Activated CD4-positive, alpha-beta T cell treated with anti-CD3 and anti-CD28 coated beads for 4 hours (primary cell): ENCODE measurements at places on chromosomes 7 and 10.

DNA sequence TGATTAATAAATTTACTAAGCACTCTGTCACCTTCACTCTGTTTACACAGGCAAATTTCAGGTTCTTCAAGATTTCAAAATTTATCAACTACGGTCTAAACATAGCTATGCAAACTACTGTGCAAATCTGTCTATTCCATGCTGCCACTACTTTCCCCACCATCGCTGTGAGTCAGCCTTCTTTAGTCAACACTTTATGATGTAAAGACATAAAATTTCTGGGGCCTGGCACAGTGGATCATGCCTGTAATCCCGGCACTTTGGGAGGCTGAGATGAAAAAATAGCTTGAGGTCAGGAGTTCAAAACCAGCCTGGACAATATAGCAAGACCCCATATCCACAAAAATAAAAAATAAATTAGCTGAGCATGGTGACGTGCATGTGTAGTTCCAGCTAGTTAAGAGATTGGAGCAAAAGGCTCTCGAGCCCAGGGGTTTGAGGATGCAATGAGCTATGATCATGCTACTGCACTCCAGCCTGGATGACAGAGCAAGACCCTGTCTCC lies 42.6 kb downstream of the CNOT4 start:
- no peak for DNase-seq

DNA sequence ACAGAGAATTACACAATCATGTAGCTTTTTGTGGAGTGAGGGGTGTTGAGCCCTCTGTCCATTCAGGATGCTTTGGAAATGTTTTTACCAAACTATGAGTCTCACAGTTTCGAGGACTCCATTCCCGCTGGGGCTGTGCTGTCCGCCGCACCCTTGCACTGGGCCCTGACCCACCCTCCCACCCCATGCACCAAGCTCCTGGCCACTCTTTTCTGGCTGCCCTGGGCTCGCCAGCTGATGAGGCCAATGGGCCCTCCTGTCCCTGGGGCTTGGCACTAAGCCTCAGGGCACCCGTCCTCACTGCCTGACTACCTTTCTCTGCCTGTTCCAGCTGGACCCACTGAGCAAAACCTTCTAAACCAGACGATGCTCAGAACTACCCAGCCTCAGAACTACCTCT lies 332.1 kb downstream of the PTPRN2 start:
- DNase-seq = no peak

- DNase-seq = no peak
These were observed 314.8 kb upstream of the GRM3 start for GRCh38 chr7:86328801-86329433.

DNA sequence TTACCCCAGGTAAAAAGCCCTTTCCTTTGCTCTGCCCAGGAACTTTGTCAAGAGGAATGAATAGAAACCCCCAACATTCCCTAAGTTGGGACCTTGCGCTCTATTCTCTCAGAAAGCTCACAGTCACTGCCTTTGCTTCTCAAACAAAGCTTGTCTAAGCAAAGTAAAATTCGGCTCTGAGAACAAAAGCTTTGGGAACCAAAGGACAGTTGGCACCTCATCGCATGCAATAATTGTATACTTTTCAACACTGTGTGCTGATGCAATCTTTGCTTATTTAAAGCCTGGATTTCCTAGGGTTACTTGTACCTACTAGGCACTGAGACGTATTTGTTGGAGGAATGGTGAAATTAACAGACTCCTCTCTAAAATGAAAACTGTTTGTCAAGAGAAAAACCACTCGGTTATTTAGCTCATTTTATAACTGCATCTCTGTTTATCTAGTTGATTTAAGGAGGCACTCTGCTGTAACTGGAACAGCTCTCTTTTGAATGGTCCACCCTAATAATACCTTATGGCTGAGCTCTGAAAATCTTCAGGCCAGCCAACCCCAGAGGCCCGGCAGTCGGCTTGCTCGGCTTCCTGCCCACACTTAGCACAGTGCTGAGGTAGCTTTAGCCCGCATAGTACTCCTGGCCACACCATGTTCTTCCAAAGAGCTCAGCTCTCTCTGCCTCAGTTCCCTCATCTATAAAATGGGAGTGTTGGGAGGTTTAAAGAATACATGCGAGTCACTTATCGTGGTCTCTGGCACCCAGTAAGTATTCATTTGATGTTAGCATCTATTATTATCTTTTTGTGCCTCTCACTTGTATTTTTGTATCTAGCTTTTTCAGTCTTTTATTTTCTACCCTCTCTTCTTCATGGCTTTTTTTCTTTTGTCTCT lies 80.2 kb upstream of the PRR15 start:
- DNase-seq = no peak
